Activated CD4-positive, alpha-beta T cell treated with anti-CD3 and anti-CD28 coated beads, Interleukin-2, amount 50 U/mL, for 48 hours (primary cell): ENCODE measurements at places on chromosomes 6 and 20.

- no peak for DNase-seq
These were observed 253.1 kb upstream of the SUPT3H start for GRCh38 chr6:45630801-45631200.

DNA sequence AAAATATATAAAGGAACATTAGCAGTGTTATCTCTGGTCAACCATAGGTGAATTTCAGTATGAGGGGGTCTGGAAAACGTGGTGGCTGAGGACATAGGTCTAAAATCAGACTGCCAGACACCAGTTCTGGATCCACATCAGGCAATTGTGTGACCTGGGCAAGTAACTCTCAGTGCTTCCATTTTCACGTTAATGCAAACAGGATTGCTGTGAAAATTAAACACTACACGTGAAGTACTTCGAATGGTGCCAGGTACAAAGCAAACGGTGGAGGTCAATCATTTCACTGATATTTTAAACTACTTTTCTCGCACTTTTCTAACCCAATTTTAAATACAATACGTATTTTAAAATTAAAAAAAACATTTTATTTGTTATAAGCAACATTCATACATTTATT, 315.7 kb downstream of the TRDN start:
- no peak for DNase-seq

DNA sequence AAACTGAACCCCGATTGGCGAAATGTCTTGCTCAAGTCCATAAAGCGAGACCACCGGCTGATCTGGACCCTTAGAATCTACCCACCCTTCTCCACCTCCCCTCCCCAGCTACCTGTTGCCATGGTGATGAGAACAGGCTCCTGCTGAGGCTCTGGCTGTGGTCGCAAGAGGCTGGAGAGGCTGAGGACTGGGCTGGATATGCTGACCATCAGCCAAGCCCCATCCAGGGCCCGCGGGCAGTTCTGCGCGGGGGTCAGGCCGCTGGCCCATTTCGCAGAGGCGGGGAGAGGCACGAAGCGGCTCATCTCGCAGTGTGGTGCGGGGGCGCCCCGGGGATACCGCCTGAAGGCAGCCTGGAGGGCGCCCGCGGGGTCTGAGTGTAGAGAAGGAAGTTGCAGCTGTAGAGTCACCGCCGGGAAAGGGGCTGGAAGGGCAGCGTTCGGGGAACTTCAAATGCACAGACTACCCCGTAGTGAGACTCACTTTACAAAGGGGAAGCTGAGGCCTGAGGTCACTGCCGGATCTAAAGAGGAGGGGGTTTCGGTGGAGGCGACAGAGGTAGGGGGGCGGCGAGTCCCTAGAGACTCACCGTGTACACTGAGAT, 671 bp downstream of the TAPBP start:
- DNase-seq, result peak; percentile 61

DNA sequence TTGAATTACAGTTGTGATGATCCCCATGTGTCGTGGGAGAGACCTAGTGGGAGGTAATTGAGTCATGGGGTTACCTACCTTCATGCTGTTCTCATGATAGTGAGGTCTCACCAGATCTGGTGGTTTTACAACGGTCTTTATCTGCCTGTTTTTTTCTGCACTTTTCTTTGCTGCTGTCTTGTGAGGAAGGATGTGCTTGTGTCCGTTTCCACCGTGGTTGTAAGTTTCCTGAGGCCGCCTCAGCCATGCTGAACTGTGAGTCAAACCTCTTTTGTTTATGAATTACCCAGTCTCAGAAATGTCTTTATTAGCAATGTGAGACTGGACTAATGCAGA, 6.5 kb upstream of the RANBP9 start:
- DNase-seq, result no peak

- no peak for DNase-seq
These were observed 55.1 kb upstream of the BACH2 start for GRCh38 chr6:90351696-90352095.

- peak; percentile 49 for DNase-seq
These were observed 56.3 kb upstream of the TULP1 start for GRCh38 chr6:35569011-35569461.

GRCh38 chr6:136362421-136363356, 73.0 kb upstream of the BCLAF1 start:
- DNase-seq, result no peak

GRCh38 chr6:34196116-34196832, 40.4 kb upstream of the HMGA1 start:
- DNase-seq, result peak; percentile 90

- DNase-seq, result no peak
These were observed 544.6 kb downstream of the ADGRB3 start for GRCh38 chr6:69179681-69180080.

GRCh38 chr20:55437798-55438415, 567.4 kb downstream of the CBLN4 start:
- DNase-seq, result no peak

DNA sequence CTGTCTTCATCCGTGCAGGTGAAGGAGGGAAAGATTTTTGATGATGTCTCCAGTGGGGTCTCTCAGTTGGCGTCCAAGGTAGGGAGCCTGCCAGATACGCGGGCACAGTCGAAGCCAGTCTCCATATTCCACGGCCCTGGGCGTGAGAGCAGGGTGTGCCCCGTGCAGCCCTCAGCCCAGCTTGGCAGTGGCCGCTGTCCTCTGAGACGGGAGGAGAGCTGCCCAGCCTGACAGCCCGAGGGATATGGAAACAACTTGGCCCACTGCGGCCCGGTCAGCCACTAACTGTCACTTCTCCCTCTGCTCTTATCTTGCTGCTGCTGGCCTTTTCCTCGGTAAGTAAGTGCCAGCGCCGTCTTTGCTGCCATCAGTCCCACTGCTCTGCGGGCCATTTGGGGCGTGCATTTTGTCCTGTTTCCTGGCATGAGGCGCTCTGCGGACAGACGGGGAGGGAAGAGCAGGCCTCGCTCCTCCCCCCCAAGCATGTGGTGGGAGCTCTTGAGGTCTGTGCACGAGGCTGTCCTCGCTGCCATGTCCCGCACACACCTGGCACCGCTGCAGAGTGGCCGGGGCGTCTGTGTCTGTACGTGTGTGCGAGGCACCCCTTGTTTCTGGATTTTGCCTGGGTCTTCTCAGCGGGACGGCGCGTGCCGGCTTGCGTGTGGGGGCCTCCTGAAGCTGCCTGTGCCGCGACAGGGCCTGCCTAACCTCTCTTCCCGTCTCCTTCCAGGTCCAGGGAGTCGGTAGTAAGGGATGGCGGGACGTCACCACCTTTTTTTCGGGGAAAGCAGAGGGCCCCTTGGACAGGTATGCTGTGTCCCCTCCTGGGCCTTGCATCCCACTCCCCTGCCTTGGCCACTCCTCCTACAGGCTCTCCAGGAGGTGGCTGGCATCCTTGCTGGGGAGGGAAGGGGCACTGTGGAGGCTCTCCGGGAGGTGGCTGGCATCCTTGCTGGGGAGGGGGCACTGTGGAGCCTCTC, 7.1 kb upstream of the COL20A1 start:
- DNase-seq, result no peak
